Stimulated activated CD4-positive, alpha-beta T cell treated with anti-CD3 and anti-CD28 coated beads, Interleukin-15, amount 100 ng/mL, for 1 hour (primary cell): ENCODE measurements at places on chromosomes 3 and 15.

- no peak for DNase-seq
Observed at GRCh38 chr3:37150621-37151020, 23.8 kb downstream of the LRRFIP2 start.

DNA sequence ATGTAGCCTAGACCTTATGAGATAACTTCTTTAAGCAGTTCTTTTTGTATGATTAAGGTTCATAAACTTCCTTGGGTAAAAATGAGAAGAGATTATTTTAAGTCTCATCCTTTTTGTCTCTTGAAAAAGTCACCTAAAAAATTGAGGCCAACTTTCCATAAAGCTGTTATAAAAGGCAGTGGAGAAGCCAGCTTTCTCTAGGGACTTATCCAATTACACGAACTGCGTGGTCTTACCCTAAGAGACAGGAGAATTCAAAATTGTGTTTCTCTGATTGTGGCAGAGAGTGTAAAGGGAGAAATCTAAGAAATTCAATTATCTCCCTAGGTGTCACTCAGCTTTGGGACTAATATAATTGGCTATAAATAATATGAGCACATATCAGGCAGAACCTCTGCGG is 262.0 kb downstream of the SHOX2 start:
- DNase-seq, result no peak

- no peak for DNase-seq
Observed at GRCh38 chr15:39593656-39594445, 13.0 kb downstream of the THBS1 start.

DNA sequence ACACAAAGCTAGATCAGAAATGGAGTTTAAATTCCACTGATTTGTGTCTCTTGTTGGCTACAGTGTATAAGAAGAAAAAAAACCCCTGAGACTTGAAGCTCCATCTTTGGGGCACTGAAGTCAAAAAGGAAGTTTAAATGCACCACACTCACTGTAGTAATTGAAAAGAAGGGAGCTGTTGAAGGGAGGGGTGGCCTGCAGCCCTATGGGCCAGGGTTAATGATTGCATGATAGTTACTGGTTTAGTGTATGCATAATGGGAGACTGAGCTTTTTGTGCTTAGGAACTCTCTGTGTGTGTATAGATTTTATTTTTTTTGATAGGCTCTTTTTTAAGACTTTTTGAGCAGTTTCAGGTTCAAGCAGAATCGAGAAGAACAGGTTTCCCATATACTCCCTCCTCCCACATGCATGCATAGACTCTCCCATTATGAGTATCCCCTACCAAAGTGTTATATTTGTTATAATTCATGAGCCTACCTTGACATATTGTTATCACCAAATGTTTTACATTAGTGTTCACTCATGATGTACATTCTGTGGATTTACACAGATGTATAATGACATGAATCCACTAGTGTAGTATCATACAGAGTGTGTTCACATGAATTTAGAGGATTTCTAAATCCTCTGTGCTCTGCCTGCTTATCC is 88.2 kb downstream of the TNFAIP8L3 start:
- no peak for DNase-seq

- no peak for DNase-seq
Observed at GRCh38 chr3:159791336-159791735, 197.3 kb upstream of the IL12A start.

DNA sequence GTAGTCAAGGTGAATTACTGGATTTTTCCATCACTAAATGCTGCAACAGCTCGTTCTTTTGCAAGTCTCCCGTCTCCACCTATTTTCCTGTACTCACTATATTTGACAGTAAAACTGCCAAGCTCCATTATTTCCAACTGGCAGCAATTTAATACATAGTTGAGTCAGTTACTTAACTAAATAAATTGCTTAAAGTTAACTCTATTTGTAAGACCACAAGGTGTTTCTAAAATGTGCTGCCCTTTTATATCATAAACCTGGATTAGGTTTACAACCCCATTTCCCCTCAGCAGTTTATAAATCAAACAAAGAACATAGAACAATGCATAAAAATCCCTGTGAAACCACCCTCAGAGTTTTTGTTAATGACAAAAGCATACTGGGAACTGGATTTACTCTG is 211.4 kb upstream of the DPH6 start:
- no peak for DNase-seq

DNA sequence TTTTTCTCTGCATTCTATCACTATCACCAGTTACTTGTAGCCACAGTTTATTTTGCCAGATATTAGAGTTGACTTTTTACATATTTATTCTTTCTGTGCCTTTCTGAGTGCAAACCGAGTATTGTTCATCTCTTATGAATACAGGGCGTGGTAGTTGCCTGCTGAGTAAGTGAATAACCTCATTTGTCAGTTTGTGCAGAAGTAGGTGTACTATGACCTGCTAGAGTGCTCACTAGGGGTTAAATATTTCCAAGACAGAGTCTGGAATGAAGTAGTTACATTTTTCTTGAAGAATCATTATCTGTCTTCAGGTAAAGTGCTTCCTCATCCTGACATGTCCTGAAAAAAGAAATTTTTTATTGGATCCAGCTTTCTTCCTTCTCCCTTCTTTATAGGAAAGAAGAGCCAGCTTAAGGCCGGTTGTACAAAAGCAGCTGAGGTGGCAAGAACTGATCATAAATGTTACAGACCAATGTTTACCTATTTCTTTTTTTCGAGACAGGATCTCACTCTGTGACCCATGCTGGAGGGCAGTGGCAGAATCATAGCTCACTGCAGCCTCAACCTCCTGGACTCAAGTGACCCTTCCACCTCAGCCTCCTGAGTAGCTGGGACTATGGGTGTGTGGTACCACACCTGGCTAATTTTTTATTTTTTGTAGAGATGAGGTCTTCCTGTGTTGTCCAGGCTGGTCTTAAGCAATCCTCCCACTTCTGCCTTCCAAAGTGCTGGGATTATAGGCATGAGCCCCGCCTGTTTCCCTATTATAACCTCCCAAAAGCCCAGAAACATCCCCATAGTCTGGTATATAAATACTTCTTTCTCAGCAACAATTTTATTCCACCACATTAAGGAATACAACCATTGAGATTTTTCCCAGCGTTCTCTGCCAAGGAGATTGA is 182.5 kb downstream of the TPRG1 start:
- no peak for DNase-seq

GRCh38 chr3:184741798-184742675 is 30.2 kb upstream of the MAGEF1 start:
- DNase-seq, result no peak

GRCh38 chr3:136177876-136178275 is 18.3 kb downstream of the MSL2 start:
- no peak for DNase-seq

GRCh38 chr3:57155310-57155643 is 9.9 kb downstream of the IL17RD start:
- DNase-seq, result no peak

- DNase-seq, result no peak
Observed at GRCh38 chr3:72814308-72814707, 33.9 kb downstream of the SHQ1 start.
